CD4-positive, CD25-positive, alpha-beta regulatory T cell (primary cell): ENCODE measurements at places on chromosomes 7 and 10.
A peak's percentile ranks its signal among the peaks of the same experiment; 100 is the strongest.

DNA sequence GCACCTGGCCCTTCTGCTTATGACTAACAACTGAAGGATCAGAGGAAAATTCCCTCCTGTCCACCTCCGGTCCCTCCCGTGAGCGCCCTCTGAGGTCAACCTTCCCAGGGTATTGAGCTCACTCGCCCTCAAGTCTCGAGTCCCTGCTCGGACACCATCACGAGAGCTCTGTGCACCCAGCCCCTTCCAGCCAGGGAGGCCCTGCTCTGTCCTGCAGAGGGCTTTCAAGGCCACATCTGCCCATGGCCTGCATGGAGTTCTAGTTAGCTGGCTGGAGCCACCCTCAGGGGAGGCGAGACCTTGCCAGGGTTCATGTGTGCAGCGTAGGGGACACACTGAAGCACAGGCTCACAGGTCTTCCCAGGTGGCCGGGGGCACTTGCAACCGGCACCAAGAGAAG, 110.9 kb upstream of the MACROH2A2 start:
- DNase-seq: no peak

- no peak for DNase-seq
Measured at GRCh38 chr10:77175631-77176222, 461.9 kb downstream of the KCNMA1 start.

DNA sequence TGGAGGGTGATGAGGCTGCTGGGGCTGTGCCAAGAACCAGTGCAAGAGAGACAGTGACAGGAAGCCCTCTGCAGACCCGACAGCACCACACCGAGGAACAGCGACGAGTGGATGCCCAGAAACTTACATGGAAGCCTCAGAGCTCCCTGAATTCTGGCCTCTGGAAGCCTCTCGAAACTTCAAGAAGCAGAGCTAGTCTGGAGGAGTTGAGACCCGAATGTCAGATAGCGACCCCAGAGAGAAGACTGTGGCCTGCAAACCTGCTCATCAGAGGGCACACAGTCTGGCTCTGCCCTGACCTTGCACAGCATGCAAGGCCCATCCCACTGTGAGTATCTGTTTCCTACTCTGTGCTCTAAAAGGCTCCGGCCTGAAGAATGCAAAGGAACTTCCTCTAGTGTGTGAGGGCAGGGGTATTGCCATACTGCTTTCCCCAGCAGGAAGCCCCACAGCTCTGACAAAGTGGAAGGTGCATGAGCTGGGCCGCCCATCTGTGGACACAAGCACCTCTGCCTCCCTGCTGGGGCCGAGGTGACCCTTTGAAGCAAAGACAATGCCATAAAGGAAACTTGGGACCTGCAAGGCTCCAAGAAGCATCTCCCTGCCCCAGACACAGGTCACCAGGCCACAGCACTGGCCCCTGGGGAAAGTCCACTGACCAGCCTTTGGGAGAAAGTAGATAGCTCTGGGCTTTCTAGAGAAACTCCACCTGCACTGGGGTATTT, 10.5 kb upstream of the C10orf71 start:
- no peak for DNase-seq

- DNase-seq: no peak
Measured at GRCh38 chr7:138095972-138096935, 20.0 kb downstream of the AKR1D1 start.

DNA sequence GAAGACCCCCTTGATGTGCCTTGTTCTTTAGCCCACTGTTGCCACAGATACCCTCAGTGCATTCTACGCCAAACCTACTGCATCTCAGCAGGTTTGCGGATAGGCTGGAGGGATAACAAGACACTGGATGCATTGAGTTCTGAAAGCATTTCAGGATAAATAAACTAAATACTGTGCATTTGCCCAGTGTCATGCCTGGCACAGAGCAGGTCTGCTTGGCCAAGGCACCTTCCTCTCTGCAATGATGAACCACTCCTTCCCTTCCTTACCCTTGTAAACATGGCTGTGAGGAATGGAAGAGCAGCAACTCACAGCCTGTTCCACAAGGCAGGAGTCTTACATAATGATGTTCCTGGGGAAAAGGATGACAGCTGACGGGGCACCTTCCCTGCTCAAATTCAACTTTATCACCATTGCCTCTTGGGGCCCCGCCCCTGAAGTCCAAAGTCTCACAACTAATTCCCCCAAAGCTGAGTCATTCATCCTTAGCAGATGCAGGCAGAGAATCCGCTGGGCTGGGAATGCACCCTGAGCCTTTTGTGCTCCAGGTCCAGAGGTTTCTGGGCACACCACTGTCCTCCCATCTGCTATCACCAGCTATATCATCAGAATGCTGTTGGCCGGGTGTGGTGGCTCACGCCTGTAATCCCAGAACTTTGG, 11.6 kb downstream of the DDX56 start:
- no peak for DNase-seq

DNA sequence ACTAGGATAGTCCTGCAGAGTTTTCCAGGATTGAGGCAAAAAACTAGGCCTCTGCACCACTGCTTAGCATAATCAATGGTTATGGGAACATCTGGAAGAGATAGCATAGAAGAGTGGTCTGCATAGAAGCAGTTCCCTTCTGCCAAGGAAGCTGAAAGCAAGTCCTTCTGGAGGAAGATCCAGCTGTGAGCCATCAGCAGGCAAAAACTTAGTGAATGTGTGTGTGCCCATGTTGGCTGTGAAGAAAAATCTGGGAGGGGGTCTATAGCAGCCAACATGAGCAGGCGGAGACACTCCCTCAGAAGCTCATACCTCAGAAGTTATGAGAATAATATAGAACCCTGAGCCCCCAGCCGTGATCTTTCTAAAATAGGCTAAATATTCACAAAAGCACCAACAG, 228.1 kb upstream of the STEAP1 start:
- DNase-seq: no peak

- DNase-seq: no peak
Measured at GRCh38 chr10:89815049-89815853, 113.9 kb downstream of the KIF20B start.

- DNase-seq: no peak
Measured at GRCh38 chr10:126255313-126255712, 133.0 kb downstream of the ADAM12 start.

GRCh38 chr10:6234371-6234770, 31.6 kb downstream of the PFKFB3 start:
- DNase-seq: no peak

GRCh38 chr10:391847-392704, 256.8 kb downstream of the ZMYND11 start:
- no peak for DNase-seq

GRCh38 chr7:18421297-18422002, 74.1 kb upstream of the HDAC9 start:
- no peak for DNase-seq

GRCh38 chr7:99394188-99394502, 14.3 kb downstream of the PDAP1 start:
- no peak for DNase-seq

- DNase-seq: no peak
Measured at GRCh38 chr10:78197628-78198272, 164.1 kb downstream of the RPS24 start.

DNA sequence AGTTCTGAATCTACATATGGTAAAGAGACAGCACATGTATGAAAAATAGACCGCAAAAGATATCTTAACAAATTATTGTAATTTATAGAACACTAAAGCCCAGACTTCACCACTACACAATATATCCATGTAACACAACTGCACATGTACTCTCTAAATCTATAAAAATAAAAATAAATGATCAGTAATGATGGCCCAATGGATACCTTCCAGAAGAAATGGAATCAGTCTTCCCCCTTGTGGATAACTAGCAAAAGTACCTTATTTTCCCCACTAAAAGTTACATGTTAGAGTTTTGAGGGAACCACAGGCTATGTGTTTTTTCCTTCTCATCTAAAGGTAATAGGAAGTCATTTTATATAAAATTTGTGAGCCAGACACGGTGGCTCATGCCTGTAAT, 25.7 kb downstream of the C7orf25 start:
- DNase-seq: no peak

GRCh38 chr7:121451367-121452094, 55.4 kb upstream of the FAM3C start:
- DNase-seq: no peak

DNA sequence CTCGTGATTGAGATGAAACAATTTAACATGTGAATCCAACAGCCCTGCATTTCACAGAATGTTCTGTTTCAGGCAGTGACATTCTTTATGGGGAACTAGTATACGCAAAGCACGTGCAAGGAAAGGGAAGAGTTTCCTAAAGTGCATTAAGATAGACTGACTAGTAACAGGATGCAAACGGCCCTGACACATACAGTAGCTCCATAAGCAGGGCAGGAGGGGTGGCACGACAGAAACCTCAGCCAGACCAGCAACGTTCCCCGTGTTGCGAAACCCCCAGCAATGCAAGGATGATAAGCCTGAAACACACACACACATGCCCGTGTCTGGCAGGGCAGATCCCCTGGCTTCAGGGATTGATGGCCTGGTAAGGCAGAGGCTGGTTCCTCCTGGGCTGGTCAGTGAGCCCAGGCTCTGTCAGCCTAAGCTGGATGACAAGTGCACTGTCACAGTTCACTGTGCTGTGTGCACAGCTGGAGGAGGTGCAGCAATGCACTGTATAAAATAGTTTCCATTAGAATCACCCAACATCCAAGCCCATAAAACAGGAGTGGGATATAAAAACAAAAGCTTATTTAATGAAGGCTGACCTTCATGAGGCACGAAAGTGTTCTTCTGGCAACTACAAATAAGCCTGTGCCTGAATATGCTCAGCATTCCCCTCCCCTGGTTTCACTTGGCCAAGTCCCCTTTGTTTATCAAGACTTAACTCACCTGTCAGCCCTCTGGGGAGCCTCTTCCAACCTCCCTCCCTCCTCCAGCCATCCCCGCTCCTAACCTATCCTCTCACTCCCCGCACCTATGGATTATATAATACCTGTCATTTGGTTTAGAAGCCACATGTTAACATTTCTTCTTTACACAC, 88.8 kb downstream of the GSAP start:
- DNase-seq: no peak

DNA sequence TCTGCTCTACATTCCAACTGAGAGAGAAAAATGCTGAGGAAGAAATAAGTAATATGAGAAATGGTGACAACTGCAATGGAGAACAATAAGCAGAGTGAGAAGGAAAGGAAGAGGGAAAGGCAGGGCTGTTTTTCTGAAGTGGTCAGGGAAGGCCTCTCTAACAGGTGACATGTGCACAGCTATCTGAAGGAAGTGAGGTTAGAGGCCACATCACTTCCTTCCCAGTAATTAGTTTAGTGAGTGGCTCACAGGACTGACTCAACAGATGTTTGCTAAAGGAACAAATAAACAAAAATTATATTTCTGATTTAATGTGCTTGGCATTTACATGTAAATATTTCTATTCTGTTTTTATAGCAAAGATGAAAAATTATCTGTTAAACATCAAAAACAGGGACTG, 77.9 kb downstream of the ARHGAP21 start:
- peak; percentile 50 for DNase-seq

- no peak for DNase-seq
Measured at GRCh38 chr10:125661941-125662515, 20.9 kb downstream of the TEX36 start.

GRCh38 chr7:155917836-155918430, 105.7 kb upstream of the SHH start:
- DNase-seq: no peak

DNA sequence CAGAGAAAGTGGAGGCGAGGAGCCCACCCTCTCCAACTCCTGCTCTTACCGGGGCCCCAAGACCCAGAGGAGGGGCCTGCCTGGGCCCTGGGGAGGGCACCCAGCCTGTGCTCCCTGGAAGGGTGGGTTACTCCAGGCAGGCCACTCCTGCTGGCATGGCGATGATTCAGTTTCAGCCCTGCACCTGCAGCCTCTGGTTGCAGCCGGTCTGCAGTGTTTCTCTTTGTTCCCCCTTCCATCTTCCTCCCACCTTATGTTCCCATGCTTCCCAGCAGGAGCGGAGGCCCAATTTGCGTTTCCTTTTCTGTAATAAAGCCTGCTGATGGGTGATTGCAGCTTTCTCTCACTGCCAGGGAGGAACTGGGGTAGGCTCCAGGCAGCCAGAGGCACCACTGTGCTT, 53.2 kb upstream of the FAM20C start:
- no peak for DNase-seq

GRCh38 chr7:142548978-142549377, 200.3 kb upstream of the PRSS1 start:
- no peak for DNase-seq

DNA sequence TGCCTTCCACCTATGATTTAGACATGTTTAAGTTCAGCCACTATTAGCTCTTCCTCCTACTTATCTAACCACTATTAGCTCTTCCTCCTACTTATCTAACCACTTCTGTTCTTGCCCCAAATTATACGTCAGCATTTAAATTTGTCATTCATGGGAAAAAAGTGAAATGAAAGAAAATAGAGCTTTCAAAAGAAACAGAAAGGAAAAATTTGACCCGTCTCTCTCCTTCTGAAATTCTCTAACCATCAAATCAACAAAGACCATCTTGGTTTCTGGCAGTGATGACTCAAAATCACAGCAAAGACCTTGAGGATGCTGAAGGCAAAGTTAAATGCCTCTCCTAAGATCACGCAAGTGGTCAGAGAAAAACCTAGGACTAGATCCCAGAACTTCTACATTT, 2.6 kb downstream of the LIPA start:
- DNase-seq: no peak

- no peak for DNase-seq
Measured at GRCh38 chr10:121216295-121216694, 365.1 kb downstream of the WDR11 start.

GRCh38 chr7:1366801-1367405, 92.4 kb downstream of the MICALL2 start:
- DNase-seq: no peak

- no peak for DNase-seq
Measured at GRCh38 chr10:102245932-102246251, 560 bp downstream of the GBF1 start.

- peak; percentile 8 for DNase-seq
Measured at GRCh38 chr10:16910793-16911164, 93.6 kb upstream of the RSU1 start.

DNA sequence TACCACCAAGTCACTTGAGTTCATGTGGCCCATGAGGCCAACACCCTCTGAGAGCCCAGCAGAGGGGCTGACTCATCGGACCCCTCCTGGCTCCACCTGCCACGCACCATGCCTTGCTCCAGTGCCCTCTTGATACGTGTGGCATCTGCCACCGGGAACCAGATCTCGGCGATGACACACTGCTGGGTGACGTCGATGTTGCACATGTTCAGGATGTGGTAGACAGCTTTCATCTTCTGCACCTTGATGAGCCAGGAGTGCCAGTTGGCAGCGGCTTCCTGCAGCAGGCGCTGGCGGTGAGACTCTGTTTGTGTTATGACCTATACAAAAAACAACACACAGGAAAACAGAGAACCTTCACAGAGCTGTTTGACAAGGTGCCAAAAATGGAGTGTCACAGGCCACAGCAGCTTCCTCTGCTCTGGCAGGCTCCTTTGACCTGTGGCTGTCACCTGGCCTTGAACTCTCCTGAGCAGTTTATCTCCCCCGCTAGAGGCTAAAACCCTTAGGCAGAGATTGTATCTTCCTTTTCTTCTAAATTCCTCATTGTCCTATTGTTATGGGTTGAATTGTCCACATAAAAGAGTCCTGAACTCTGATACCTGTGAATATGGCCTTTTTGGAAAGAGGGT, 45.2 kb upstream of the TMEM213 start:
- peak; percentile 95 for DNase-seq

GRCh38 chr10:100826983-100827818, 81.8 kb downstream of the PAX2 start:
- DNase-seq: no peak

- peak; percentile 39 for DNase-seq
Measured at GRCh38 chr7:33744293-33745075, 160.9 kb upstream of the BMPER start.

- DNase-seq: no peak
Measured at GRCh38 chr10:79473496-79474095, 28.2 kb upstream of the ZCCHC24 start.
